ENCODE measurements at places on chromosomes 7 and 10. TPM values are rescaled to one million over a fixed set of nuclear protein-coding genes. Genes with fewer than 3 reads are reported as not detected.

DNA sequence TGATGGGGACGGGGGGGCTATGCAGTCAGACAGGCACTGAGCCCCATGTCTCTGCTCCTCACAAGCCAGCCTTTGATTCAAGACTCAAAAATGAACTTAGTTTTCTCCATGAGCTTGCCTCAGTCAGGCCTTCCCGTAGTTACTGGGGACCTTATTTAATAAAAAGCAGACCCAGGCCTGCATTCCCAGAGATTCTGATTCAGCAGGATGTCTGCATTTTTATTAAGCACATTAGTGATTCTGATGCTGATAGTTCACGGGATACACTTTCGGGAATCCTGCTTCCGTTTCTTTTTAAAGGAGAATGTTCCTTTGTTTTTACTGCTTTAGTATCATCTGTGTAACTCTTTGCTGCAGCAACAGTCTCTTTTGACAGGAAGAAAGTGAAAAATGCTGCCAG lies 28.3 kb upstream of the PLPP4 start:
- no peak overlapping the region for H3K4me3 ChIP-seq
- no peak overlapping the region for H3K27ac ChIP-seq
- H3K4me1 ChIP-seq: peaks cover 12% of the 10 kb centered on the region
- DNase-seq: no peak

GRCh38 chr10:43461950-43462349 lies 25.0 kb downstream of the ZNF487 start:
- peak; percentile 90 for DNase-seq
- H3K4me3 ChIP-seq: peak overlapping the region; percentile 31
- no peaks in the 10 kb centered on the region for H3K4me1 ChIP-seq
- H3K36me3 ChIP-seq: no peaks in the 10 kb centered on the region
- H3K27me3 ChIP-seq: no peaks in the 10 kb centered on the region

GRCh38 chr7:27161721-27162560 lies 3.4 kb downstream of the HOXA9 start:
- H3K4me3 ChIP-seq: peak overlapping the region; percentile 75
- peak; percentile 84 for DNase-seq
- peak overlapping the region; percentile 95 for H3K27ac ChIP-seq

DNA sequence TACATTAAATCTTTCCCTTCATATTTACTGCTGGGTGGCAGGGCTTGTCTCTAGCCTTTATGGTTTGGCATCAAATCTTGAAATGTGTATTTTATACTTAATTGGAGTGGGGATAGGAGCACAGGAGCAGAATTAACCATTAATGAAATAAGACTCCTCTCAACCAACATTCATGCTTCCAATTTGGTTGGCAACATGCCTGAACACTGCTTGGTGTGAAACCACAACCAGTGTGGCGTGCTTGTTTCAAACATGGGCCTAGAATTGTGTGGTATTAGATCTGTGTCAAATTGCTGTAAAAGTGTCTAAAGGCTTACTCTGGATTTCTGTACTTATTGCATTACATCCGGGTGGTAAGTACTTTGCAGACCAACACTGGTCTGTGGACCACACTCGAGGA lies 25.1 kb upstream of the VPS41 start:
- no peak overlapping the region for H3K27ac ChIP-seq
- H3K36me3 ChIP-seq: no peaks in the 10 kb centered on the region
- no peaks in the 10 kb centered on the region for H3K4me1 ChIP-seq
- no peak overlapping the region for H3K4me3 ChIP-seq
- no peak for DNase-seq
- no peaks in the 10 kb centered on the region for H3K27me3 ChIP-seq

DNA sequence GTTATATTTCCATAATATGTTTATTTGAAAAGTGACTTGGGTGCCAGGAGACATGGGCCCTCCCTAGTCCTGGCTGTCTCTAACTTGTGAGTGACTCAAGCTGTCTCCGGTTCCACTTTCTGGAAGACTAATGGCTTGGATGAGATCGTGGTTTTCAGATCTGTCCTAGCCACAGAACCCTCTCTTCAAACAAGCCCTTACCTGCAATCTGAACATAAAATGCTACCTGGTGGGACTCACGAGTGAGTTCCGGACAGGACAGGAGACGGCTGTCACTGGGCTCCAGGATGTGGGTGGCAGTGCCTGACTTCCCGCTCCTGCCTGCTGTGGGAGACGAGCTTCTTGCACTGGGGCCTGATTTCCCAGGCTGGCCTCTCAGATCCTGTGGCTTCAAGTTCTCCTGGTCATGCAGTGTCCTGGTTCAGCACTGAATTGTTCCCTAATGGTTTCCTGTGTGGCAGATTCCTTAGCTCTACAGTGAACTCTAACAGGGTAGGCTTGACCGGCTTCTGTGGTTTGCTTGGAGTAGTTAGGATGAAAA lies 26.0 kb upstream of the PFKFB3 start:
- H3K36me3 ChIP-seq: peaks cover 3% of the 10 kb centered on the region
- no peaks in the 10 kb centered on the region for H3K27me3 ChIP-seq
- DNase-seq: no peak
- H3K4me1 ChIP-seq: peaks cover 6% of the 10 kb centered on the region

DNA sequence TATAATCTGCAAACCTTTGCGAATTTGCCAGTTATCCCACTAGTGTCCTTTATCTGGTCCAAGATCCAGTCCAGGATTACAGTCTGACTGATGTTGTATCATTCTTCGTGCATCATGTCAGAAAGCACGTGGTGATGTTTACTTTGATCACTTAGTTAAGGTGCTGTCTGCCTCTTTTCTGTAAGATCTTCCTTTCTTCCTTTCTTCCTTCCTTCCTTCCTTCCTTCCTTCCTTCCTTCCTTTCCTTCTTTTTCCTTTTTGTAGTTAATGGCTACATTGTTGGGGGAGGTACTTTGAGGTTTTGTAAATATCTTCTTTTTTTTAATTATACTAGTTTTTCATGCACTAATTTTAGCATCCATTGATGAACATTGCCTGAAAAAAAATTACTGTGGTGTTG lies 80.3 kb downstream of the LCOR start:
- peaks cover 8% of the 10 kb centered on the region for H3K36me3 ChIP-seq
- DNase-seq: no peak
- H3K4me1 ChIP-seq: no peaks in the 10 kb centered on the region

GRCh38 chr10:27355918-27356573 lies 115.4 kb upstream of the ACBD5 start:
- no peak for DNase-seq
- no peaks in the 10 kb centered on the region for H3K27me3 ChIP-seq
- H3K36me3 ChIP-seq: no peaks in the 10 kb centered on the region
- H3K4me3 ChIP-seq: no peak overlapping the region

DNA sequence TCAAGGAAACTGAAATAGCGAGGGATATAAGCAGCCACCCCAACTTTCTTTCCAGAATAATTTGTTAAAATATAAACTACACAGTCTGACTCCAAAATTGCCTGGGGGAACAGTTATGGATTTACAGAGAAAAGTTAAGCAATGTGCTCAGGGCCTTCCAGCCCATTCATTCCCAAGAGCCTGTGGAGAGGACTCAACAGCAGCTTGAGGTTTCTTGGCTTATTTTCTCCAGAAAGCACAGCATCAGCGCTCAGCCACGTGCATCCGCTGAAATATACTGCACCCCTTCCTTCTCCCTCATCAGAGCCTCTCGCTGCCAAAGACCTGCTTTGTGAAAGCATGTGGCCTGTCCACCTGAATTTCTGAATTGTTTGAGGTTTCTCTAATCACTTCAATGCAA lies 375.2 kb upstream of the VWC2 start:
- H3K36me3 ChIP-seq: no peaks in the 10 kb centered on the region
- no peak overlapping the region for H3K4me3 ChIP-seq
- H3K4me1 ChIP-seq: no peaks in the 10 kb centered on the region
- no peak overlapping the region for H3K27ac ChIP-seq

GRCh38 chr7:107563081-107563774 lies 492 bp downstream of the COG5 start:
- H3K27me3 ChIP-seq: no peaks in the 10 kb centered on the region
- DNase-seq: peak; percentile 71
- peaks cover 45% of the 10 kb centered on the region for H3K4me1 ChIP-seq

- no peak overlapping the region for H3K4me3 ChIP-seq
- no peak for DNase-seq
- H3K36me3 ChIP-seq: no peaks in the 10 kb centered on the region
- H3K27ac ChIP-seq: no peak overlapping the region
- H3K4me1 ChIP-seq: no peaks in the 10 kb centered on the region
Measured at GRCh38 chr7:94567396-94567795, 57.8 kb downstream of the CASD1 start.

GRCh38 chr7:51067258-51067657 lies 249.4 kb downstream of the COBL start:
- no peak for DNase-seq
- H3K27me3 ChIP-seq: no peaks in the 10 kb centered on the region
- H3K4me3 ChIP-seq: no peak overlapping the region
- no peaks in the 10 kb centered on the region for H3K36me3 ChIP-seq
- H3K27ac ChIP-seq: no peak overlapping the region
- H3K4me1 ChIP-seq: no peaks in the 10 kb centered on the region

DNA sequence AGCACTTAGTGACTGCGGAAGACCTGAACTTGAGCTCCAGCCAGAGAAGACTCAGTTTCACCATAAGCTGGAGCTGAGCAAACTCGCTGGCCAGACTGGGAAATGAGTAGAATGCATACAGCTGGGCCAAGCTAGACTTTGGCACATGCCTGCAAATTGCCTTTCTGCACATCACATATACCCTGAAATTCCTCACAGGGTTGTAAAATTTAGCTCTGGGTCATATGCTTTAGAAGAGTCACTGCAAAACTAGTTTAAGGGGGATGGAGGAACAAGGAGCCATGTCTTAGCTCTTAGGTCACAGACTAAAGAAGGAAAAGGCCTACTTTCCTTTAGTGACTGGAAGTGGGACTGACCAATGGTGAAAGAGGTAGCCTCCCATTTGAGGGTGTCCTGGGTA lies 67.6 kb downstream of the PPP1R3C start:
- H3K4me3 ChIP-seq: no peak overlapping the region
- no peaks in the 10 kb centered on the region for H3K27me3 ChIP-seq
- H3K27ac ChIP-seq: no peak overlapping the region
- no peaks in the 10 kb centered on the region for H3K36me3 ChIP-seq
- H3K4me1 ChIP-seq: peaks cover 2% of the 10 kb centered on the region

GRCh38 chr7:157890921-157891401 lies 554.2 kb downstream of the DNAJB6 start:
- H3K4me3 ChIP-seq: no peak overlapping the region
- no peak for DNase-seq
- no peaks in the 10 kb centered on the region for H3K4me1 ChIP-seq
- no peaks in the 10 kb centered on the region for H3K36me3 ChIP-seq

GRCh38 chr7:26526265-26526587 lies 234.6 kb downstream of the SNX10 start:
- H3K36me3 ChIP-seq: no peaks in the 10 kb centered on the region
- H3K27ac ChIP-seq: no peak overlapping the region
- DNase-seq: no peak

GRCh38 chr7:124764051-124764846 lies 1.3 kb downstream of the GPR37 start:
- peaks cover 24% of the 10 kb centered on the region for H3K27me3 ChIP-seq
- H3K4me1 ChIP-seq: peaks cover 3% of the 10 kb centered on the region
- H3K36me3 ChIP-seq: no peaks in the 10 kb centered on the region
- DNase-seq: peak; percentile 58

DNA sequence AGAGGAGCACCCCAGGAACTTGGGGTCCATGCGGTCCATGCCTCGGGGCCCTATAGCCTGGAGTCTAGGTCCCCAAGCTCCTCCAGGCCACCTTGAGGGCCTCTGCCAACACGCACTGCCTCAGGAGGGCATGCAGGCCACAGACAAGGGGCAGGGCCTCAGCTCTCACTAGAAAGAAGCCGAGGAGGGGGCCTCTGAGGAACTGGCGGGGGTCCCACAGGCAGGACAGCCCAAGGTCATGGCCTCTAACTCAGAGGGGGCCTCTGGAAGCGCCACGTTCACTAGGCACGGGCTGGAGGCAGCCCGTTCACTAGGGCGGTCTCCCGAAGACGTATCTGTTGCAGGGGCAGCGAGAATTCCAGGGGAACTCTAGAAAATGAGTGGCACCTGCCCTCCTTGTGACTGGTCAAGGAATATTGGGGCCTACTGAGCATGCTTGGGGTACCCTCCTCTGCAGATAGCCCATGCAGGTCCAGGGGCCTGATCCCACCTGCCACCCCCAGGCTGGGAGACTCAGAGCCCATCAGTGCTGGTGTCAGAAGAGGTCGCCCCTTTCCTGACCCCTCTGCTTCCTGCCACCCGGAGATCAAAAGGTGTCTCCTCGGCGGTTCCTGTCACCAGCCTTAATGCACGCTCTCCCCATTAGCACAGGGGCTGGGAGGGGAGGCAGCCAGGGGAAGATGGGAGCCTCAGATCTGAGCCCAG lies 86.7 kb upstream of the RET start:
- H3K36me3 ChIP-seq: no peaks in the 10 kb centered on the region
- no peaks in the 10 kb centered on the region for H3K4me1 ChIP-seq
- H3K27me3 ChIP-seq: no peaks in the 10 kb centered on the region
- H3K27ac ChIP-seq: no peak overlapping the region

DNA sequence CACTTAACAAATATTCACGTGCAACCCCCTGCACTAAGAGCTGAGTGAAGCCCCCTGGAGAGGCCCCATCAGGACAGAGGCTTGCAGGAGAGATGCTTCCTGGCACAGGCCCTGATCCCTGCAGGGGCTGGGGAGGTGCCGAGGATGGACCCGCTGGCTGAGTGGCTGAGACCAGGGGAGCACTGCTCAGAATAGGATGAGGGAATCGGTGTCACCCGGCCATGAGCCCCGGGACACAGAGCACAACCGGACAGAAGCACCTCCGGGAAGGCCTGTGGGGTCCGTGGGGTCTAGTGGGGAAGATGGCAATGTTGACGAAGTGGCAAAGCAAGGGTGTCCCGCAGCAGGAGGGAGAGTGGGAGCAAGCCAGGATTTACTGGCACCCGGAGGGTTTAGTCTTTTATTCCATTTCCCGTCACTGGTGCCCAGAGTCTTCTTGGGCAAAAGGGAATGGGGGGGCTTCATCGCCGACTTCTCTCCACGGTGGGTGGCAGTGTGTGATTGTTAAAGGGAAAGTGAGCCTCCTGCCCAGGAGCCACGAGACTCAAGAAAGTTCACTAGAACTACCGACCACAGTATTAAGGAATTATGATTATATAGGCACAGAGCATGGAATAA lies 140.7 kb downstream of the ADARB2 start:
- no peak for DNase-seq
- no peaks in the 10 kb centered on the region for H3K4me1 ChIP-seq
- no peaks in the 10 kb centered on the region for H3K27me3 ChIP-seq
- no peak overlapping the region for H3K27ac ChIP-seq
- no peaks in the 10 kb centered on the region for H3K36me3 ChIP-seq
- H3K4me3 ChIP-seq: no peak overlapping the region

The EPO gene
- total RNA-seq: not detected

The PDCD4 gene
- 73.8 TPM for total RNA-seq

The OR9A2 gene
- total RNA-seq: not detected

The FZD1 gene
- 45.4 TPM for total RNA-seq

The STN1 gene
- 20.6 TPM for total RNA-seq

The ZNF488 gene
- 0.29 TPM for total RNA-seq

The FAM13C gene
- 6.2 TPM for total RNA-seq
